ENCODE measurements at places on chromosomes 1 and 21. TPM values are rescaled to one million over a fixed set of nuclear protein-coding genes. Genes with fewer than 3 reads are reported as not detected.

The LENEP gene
- not detected for polyA plus RNA-seq

The HES2 gene
- 10.7 TPM for polyA plus RNA-seq

The CNR2 gene
- 0.23 TPM for polyA plus RNA-seq

The NPPA gene
- polyA plus RNA-seq = 0.92 TPM

The UBE2U gene
- not detected for polyA plus RNA-seq

The ZFP69 gene
- polyA plus RNA-seq = 0.92 TPM

The RAB25 gene
- 237 TPM for polyA plus RNA-seq

The FCRL2 gene
- 0.60 TPM for polyA plus RNA-seq

The SLC6A9 gene
- 24.5 TPM for polyA plus RNA-seq

The OR2L3 gene
- polyA plus RNA-seq = not detected

The AIDA gene
- 48.3 TPM for polyA plus RNA-seq

The NPR1 gene
- polyA plus RNA-seq = 0.23 TPM

The LMX1A gene
- 0.04 TPM for polyA plus RNA-seq

The ETS2 gene
- 83.3 TPM for polyA plus RNA-seq

The LRRC71 gene
- 0.07 TPM for polyA plus RNA-seq

The CELA3B gene
- 6.9 TPM for polyA plus RNA-seq

The RGS16 gene
- polyA plus RNA-seq = 1.2 TPM

DNA sequence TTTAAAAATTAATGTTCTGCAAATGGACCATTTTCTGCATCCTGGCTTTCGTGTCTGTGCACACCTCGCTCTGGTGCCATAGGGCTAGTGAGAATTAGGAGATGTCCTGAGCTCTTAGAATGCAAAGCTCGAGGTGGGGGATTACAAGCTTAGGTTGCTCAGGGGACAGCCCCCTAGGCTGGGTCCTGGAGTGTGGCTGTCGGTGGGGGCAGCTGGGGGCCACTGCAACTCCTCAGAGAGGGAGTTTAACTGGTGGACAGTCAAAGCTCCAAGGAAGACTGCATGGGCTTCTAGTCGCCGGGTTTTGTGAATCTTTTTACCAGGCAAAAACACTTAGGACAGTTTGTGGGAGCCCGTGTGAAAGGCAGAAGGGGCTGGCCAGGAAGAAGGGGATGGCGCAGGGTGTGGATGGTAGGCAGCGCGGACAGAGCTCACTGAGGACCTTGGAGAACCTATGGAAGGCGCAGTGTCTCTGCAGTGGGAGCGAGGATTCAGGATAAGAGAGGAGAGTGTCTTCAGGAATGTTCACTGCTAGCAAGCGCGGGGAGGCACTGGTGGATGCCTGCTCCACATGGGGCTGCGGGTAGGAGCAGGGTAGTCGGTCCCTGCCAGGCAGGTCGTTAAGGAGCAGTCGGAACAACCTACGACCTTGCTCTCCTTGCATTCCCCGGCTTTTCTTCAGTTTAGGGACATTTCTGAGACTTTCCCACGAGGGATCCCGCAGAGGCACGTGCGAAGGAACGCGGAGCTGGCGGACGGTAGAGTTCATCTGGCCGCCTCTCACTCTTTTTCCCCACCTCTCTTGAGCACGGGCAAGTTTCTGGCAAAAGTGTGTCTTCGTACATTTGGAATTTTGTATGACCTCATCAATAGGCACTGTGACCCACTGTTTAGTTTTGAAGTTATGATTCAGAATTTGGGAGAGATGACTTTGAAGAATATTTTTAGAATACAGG, 12.9 kb upstream of the KCNE1 start:
- H3K36me3 ChIP-seq = peaks cover 7% of the 10 kb centered on the region
- H3K27ac ChIP-seq = peak overlapping the region; percentile 76
- H3K4me3 ChIP-seq = peak overlapping the region; percentile 35
- DNase-seq = peak; percentile 76

- peaks cover 27% of the 10 kb centered on the region for H3K36me3 ChIP-seq
- H3K4me1 ChIP-seq = no peaks in the 10 kb centered on the region
- no peak overlapping the region for H3K4me3 ChIP-seq
- no peaks in the 10 kb centered on the region for H3K27me3 ChIP-seq
Measured at GRCh38 chr1:109630081-109630897, 10.7 kb downstream of the AMPD2 start.

DNA sequence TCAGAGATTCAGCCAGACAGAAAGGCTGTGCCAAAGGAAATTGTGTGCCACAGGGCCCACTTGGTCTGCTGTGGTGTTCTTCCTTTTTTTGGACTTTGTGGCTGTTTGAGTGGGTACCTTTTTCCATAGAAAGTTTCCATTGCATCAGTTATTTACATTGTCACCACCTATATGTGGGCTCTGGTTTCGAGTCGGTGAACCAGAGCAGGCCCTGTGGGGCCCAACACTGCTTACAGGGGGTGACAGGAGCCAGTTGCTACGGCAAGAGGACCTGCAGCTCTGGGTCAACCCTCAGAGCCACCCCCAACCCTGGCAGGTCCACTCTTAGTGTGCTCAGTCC, 157.0 kb upstream of the EDN2 start:
- H3K27me3 ChIP-seq = no peaks in the 10 kb centered on the region
- no peak overlapping the region for H3K4me3 ChIP-seq
- H3K4me1 ChIP-seq = no peaks in the 10 kb centered on the region
- H3K27ac ChIP-seq = no peak overlapping the region
- DNase-seq = no peak

DNA sequence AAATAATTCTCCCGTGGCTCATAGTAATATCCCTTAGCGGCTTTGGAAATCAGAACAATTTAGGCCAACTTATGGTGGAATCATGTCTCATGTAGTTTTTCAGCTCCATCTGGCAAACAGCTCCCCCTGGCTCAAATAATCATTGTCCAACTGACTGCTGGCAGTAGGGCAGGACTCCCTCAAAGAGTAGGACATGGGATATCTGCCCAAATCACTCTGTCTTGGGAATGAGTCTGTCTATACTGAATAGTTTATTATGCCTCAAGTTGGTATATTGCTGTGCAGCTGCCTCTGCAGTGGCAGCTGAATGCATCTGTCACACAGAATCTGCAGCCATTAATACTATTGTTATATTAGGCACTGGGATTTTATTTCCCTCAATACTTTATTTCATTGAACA, 255.7 kb downstream of the COL11A1 start:
- no peaks in the 10 kb centered on the region for H3K36me3 ChIP-seq
- no peak overlapping the region for H3K4me3 ChIP-seq
- no peak overlapping the region for H3K27ac ChIP-seq

DNA sequence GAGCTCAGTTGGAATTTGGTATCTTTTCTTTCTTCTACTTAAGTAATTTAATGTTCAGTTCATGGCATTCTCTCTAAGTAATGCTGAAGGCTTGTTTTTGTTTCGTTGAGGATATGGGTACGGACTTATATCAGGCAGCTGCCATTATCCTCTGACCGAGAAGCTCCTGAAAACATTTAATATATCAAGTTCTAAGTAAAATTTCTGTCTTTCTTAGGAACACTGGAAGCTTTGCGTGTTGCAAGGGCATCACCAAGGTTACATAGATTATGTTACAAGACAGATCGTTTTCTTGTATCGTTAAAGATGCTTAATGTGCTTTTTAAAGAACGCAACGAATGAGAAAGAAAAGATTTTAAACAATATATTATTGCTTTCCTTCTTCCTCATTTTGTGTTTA, 1.0 kb upstream of the GALNT2 start:
- H3K27ac ChIP-seq = peak overlapping the region; percentile 98
- no peak for DNase-seq
- no peaks in the 10 kb centered on the region for H3K36me3 ChIP-seq
- H3K4me1 ChIP-seq = peaks cover 20% of the 10 kb centered on the region

DNA sequence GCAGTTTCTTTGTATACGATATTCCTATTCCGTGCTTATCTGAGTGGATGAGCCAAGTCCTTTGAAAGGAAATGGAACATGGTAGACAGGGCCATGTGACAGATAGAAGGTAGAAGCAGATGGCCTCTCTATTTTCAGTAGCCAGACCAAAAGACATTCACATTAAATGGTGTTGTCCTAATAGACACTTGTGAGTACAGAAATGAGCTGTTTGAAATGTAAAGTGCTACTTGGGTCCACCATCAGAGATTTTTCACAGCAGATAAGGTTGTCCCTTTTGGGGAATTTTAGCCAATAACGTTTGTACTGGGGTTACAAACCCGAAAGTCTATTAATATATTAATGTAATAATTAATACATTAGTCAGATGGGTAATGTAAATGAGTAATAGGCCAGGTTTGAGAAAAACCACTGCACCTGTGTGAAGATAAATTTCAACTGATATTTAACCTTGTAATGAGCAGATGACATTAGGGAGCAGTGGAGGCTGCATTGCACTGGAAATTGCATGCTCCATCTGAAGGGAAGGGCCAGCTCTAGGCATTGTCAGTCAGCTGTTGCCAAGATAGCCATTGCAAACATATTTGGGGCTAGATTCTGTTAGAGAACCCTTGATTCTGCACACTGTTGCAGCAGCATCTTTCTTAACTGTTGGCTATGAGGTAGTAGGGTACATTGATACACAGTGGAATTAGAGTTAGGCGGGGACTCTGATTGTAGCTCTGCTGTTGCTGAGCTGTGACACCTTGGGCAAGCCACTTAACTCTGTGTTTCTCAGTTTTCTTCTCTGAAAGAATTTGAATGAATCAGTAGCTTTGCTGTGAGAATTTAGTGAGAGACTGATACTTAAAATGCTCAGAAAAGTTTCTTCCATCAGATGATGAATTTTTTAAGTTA, 43.8 kb downstream of the FGGY start:
- H3K27ac ChIP-seq = no peak overlapping the region
- no peak for DNase-seq
- H3K27me3 ChIP-seq = no peaks in the 10 kb centered on the region
- no peaks in the 10 kb centered on the region for H3K36me3 ChIP-seq
- no peaks in the 10 kb centered on the region for H3K4me1 ChIP-seq

- peak overlapping the region; percentile 98 for H3K27ac ChIP-seq
- peak; percentile 72 for DNase-seq
Measured at GRCh38 chr1:21935891-21936365, 1.2 kb downstream of the HSPG2 start.

GRCh38 chr1:212133319-212133718, 97.8 kb downstream of the DTL start:
- H3K36me3 ChIP-seq = no peaks in the 10 kb centered on the region
- no peaks in the 10 kb centered on the region for H3K4me1 ChIP-seq
- H3K4me3 ChIP-seq = no peak overlapping the region
- no peak overlapping the region for H3K27ac ChIP-seq
- no peak for DNase-seq

DNA sequence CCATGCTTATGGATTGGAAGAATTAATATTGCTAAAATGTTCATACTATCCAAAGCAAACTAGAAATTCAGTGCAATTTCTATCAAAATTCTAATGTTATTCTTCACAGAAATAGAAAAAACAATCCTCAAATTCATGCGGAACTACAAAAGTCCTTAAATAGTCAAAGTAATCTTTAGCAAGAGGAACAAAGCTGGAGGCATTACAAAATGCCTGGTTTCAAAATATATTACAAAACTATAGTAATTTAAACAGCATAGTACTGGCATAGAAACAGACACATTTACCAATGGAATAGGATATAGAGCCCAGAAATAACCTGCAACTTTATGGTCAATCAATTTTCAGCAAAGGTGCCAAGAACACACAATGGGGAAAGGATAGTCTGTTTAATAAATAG, 3.8 kb downstream of the CTSS start:
- DNase-seq = no peak
- no peaks in the 10 kb centered on the region for H3K27me3 ChIP-seq
- no peak overlapping the region for H3K27ac ChIP-seq
- H3K36me3 ChIP-seq = no peaks in the 10 kb centered on the region
- no peak overlapping the region for H3K4me3 ChIP-seq

DNA sequence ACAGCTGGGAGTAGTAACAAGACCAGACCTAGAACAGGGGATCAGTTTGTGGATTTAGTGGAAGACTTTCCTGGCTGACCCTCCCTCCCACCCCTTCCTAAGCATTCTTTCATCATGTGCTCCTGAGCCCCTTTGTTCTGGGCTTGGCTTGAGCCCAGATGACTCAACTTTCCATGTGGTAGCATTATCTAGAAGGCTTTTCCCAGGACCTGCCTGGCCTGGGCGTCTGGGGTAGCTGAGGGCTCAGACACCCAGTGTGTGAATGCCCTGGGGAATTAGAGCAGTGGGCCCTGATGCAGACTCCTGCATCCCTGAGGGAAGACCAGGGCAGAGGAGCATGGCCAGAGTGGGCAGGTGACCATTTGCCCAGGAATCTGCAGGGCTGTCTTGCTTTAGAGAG, 44.1 kb upstream of the TSPAN2 start:
- H3K27ac ChIP-seq = no peak overlapping the region
- DNase-seq = no peak
- H3K36me3 ChIP-seq = no peaks in the 10 kb centered on the region
- H3K27me3 ChIP-seq = no peaks in the 10 kb centered on the region
- peaks cover 11% of the 10 kb centered on the region for H3K4me1 ChIP-seq

GRCh38 chr1:1330366-1331067, 563 bp upstream of the TAS1R3 start:
- no peak overlapping the region for H3K27ac ChIP-seq
- no peaks in the 10 kb centered on the region for H3K27me3 ChIP-seq
- H3K4me3 ChIP-seq = no peak overlapping the region
- peaks cover 16% of the 10 kb centered on the region for H3K36me3 ChIP-seq

GRCh38 chr21:39843483-39843882, 23.8 kb upstream of the PCP4 start:
- no peaks in the 10 kb centered on the region for H3K36me3 ChIP-seq
- H3K27me3 ChIP-seq = no peaks in the 10 kb centered on the region
- no peak for DNase-seq
- H3K4me1 ChIP-seq = no peaks in the 10 kb centered on the region

GRCh38 chr1:195462646-195463045, 1145.6 kb downstream of the KCNT2 start:
- no peak overlapping the region for H3K27ac ChIP-seq
- H3K4me1 ChIP-seq = no peaks in the 10 kb centered on the region
- no peaks in the 10 kb centered on the region for H3K27me3 ChIP-seq
- H3K36me3 ChIP-seq = no peaks in the 10 kb centered on the region
- no peak overlapping the region for H3K4me3 ChIP-seq

GRCh38 chr1:147815503-147815902, 55.1 kb upstream of the GJA5 start:
- H3K36me3 ChIP-seq = no peaks in the 10 kb centered on the region
- no peaks in the 10 kb centered on the region for H3K27me3 ChIP-seq
- H3K4me1 ChIP-seq = no peaks in the 10 kb centered on the region
- no peak overlapping the region for H3K27ac ChIP-seq

DNA sequence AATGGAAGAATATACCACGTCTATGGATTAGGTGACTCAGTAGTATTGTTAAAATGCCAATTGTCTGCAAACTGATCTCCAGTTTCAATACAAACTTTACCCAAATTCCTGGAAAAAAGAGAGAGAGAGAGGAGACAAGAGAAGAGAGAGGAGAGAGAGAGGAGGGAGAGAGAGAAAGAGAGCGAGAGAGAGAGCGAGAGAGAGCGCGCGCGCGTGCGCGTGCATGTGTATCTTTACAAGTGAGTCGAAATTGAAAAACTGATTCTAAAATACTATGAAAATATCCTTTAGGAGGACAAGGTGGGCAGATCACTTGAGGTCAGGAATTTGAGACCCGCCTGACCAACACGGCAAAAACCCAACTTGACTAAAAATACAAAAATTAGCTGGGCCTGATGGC, 65.2 kb downstream of the CDC42BPA start:
- H3K27me3 ChIP-seq = no peaks in the 10 kb centered on the region
- no peak overlapping the region for H3K4me3 ChIP-seq
- no peaks in the 10 kb centered on the region for H3K36me3 ChIP-seq
- DNase-seq = no peak

GRCh38 chr1:21655748-21656147, 13.4 kb downstream of the RAP1GAP start:
- no peak overlapping the region for H3K4me3 ChIP-seq
- DNase-seq = no peak
- H3K4me1 ChIP-seq = no peaks in the 10 kb centered on the region
- peaks cover 2% of the 10 kb centered on the region for H3K27me3 ChIP-seq
- no peak overlapping the region for H3K27ac ChIP-seq
